Ovary (tissue), 10 donors: ENCODE measurements at places on chromosomes 6 and 20. TPM values are rescaled to one million over a fixed set of nuclear protein-coding genes. Genes with fewer than 3 reads are reported as not detected.

DNA sequence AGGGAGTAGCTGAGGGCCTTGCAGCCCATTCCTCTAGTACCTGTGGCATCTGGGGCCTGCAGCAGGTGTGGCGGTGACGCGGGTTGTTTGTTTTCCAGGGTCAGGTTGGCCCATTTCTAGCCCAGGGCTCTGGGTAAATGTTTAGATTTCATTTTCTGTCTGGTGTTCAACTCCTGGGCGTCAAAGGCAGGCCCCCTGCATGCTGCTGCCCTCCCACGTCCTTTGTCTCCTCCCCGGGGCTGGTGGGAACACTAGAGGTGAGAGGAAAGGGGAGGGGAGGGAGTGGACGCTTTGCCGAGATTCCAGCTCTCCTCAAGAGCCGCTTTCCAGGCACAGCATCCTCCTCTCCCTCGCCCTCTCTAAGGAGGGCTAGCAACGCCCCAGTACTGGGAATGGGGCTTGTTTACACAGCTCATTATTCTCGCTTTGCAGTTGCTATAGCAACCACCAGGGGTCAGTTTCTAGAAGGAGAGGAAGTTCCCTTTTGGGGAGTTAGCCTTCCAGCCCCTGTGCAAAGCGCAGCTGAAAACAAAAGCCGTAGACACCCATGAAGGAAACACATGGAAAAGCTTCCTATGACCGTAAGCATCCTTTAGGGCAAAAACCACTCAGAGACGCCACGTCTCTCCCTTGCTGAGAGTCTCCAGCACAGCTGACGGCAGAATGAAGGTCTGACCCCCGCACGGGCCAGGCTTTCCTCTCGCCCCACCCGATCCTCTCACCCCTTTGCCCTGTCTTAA, 170.6 kb downstream of the LY86 start:
- DNase-seq: peak; percentile 71
- no peaks in the 10 kb centered on the region for H3K36me3 ChIP-seq
- H3K4me1 ChIP-seq: peaks cover 1% of the 10 kb centered on the region
- H3K27me3 ChIP-seq: no peaks in the 10 kb centered on the region
- no peak overlapping the region for H3K27ac ChIP-seq

GRCh38 chr20:41095110-41095969, 42.0 kb upstream of the PLCG1 start:
- no peaks in the 10 kb centered on the region for H3K36me3 ChIP-seq
- no peak overlapping the region for H3K4me3 ChIP-seq
- H3K27ac ChIP-seq: no peak overlapping the region

GRCh38 chr6:112189494-112189893, 64.9 kb downstream of the LAMA4 start:
- no peak overlapping the region for H3K27ac ChIP-seq
- DNase-seq: no peak
- H3K36me3 ChIP-seq: no peaks in the 10 kb centered on the region
- no peak overlapping the region for H3K4me3 ChIP-seq
- peaks cover 4% of the 10 kb centered on the region for H3K4me1 ChIP-seq
- H3K27me3 ChIP-seq: no peaks in the 10 kb centered on the region

DNA sequence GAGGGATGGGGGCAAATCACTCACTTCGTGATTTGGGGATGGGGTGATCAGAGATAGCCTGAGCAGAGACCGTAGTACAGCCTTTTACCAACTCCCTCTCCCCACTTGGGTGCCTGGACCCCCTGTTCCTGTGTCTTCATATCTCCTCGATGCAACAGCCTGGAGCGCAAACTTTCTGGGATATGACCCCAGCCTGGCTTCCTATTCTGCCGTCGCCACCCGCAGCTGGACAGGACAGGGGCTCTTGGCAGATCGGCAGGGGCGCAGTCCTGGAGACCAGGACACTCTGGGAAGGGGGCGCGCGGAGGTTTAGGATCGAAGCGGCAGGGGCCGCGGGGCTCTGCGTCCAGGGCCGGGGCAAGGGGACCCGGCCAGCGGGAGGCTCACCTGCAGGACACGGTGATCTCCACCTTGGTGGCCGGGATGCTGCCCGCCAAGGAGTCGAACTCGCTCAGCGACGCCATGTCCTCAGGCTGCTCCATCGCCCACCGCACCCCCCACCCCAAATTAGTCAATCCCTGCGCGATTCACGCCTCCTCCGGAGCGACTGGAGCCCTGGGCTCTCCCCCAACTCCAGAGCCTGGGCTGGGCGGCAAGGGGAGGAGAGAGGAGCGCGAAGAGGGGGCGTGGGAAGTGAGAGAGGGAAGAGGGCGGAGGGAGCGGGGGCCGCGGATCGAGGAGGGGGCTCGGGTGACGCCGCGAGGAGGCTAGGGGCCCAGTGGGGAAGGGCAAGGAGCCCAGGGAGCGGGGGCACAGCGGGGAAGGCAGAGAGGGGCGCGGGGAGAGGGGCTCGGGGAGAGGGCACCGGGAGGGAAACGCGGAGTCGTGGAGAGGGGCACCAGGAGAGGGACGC, at the start of gene CPNE5:
Gene CPNE5, minus strand, starts transcription at position 549 of the 853 bp plus-strand sequence. Its CDS starts 67 bp downstream, at position 482.
- no peak for DNase-seq
- H3K27ac ChIP-seq: peak within 1 kb of the TSS; percentile 0
- H3K27me3 ChIP-seq: no peaks in the 10 kb centered on the region
- H3K36me3 ChIP-seq: no peaks in the 10 kb centered on the region

DNA sequence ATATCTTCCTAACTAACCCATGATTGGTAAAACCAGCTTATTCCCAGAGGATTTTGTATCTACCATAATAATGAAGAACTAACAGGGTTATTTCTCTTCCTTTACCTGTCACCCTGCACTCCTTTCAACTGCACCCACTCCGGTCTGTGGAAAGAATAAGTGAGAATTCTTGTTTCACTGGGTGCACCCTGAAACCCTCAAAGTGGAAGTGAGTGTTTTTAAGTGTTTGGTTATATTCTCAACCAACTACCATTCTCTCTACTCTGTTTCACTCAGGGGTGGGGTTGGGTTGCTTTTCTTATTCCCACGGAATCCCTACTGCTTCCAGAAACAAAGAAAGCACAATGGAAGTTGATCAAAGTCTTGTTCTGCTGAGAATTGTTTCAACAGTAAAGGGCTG, 42.6 kb upstream of the KHDRBS2 start:
- no peak overlapping the region for H3K4me3 ChIP-seq
- no peaks in the 10 kb centered on the region for H3K27me3 ChIP-seq
- no peaks in the 10 kb centered on the region for H3K36me3 ChIP-seq
- DNase-seq: no peak

DNA sequence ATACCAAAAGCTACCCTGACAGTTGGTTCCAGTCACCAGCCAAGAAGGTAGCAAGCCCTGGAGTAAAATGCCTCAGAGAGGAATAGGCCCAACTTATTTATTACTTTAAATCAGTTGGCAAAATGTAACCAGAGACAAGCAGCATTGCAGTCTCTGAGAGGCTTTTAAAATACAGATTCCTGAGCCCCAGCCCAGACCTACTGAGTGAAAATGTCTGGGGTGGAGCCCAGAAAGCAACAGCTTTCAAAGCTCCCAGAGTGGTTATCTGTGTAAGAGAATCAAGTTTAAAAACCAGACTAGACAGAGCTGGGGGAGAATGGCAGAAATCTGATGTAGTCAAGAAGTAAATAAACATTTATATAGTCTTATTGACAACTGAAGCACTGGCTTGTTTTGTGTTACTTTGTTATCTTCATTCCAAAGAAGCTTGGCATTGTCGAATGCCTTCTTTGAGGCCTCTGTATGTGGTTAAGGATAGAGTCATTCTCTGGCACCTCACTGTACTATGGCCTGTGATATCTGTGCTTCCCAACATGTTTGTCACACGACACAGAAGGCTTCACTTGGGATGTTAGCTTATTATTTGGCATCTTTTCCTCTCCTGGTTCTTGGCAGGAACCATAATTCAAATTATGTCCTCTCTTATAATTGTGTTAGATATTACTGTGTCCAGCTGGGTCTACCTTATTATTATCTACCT, 313.5 kb downstream of the SLC35F1 start:
- DNase-seq: no peak
- H3K27ac ChIP-seq: no peak overlapping the region
- no peak overlapping the region for H3K4me3 ChIP-seq
- H3K36me3 ChIP-seq: no peaks in the 10 kb centered on the region
- no peaks in the 10 kb centered on the region for H3K27me3 ChIP-seq

DNA sequence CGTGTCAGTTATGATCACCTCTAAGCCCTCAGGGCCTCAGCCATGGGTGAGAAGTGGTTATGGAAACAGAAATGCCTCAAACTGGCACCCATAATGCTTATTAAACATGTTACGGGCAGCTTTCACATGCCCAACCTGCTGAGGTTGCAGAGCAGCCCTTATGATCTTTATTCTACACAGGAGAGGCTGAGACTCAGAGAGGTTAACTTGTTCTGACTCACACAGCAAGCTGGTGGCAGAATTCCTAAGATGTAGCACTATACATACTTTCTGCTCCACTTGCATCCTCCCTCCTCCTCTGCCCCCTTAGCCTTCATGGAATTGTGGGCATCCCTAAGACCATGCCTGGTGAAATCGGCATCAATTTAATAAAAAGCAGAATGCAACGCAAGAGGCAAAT, 34.7 kb upstream of the IGF2R start:
- DNase-seq: no peak
- H3K36me3 ChIP-seq: no peaks in the 10 kb centered on the region
- H3K4me3 ChIP-seq: no peak overlapping the region
- H3K27ac ChIP-seq: no peak overlapping the region
- H3K4me1 ChIP-seq: peaks cover 10% of the 10 kb centered on the region

DNA sequence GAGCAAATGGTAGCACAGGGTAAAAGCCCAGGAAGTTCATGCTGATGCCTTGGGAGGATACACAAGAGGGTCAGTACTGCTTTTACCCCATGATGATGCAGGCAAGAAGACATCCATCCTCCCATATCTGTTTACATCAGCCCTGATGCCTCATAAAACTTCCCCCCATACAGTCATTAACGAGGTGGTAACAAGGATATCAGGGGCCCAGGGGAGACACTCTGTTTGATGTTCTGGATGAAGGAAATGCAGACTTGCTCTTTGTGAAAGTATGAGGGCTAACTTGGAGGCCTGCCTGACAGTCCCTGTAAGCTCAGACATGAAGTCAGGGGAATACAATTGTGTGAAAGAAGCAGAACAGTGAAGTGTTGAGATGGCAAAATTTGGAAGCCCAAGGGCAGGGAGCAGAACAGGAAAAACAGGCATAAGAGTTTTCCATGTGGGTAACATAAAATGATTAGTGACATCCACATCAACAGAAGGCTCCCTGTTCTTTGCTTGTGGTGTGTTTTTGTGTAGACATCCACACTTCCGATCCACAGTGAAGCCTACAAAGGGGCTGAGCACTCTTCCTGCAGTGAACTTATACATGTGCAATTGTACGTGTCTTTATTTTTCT, 813.4 kb downstream of the MAFB start:
- H3K36me3 ChIP-seq: no peaks in the 10 kb centered on the region
- peaks cover 7% of the 10 kb centered on the region for H3K4me1 ChIP-seq
- DNase-seq: no peak
- H3K27me3 ChIP-seq: no peaks in the 10 kb centered on the region
- no peak overlapping the region for H3K4me3 ChIP-seq

DNA sequence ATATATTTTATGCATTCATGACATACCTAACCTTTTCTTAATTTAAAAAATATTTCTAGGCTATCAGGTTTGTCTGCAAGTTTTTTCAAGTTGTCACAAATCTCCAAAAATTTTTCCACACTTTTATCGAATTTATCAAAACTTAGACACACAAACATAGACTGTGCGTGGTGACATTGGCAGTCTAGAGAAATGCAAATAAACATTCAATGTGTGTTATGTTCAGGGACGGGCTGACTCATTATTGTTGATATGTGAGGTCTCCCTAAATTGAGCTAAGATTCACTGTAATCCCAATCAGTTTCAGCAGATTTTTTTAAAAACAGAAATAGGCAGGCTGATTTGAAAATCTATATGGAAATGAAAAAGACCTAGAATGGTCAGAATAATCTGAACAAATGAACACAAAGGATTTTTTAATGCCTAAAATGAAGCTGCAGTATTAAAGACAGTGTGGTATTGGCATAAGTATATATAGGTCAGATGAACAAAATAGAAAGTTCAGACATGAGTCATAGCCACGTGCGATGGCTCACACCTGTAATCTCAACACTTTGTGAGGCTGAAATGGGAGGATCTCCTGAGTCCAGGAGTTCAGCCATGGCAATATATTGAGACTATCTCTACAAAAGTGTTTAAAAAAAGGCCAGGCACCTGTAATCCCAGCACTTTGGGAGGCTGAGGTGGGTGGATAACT, 19.2 kb downstream of the BLTP3A start:
- H3K4me3 ChIP-seq: no peak overlapping the region
- no peaks in the 10 kb centered on the region for H3K27me3 ChIP-seq
- H3K4me1 ChIP-seq: no peaks in the 10 kb centered on the region

GRCh38 chr6:130020073-130020906, 1.9 kb downstream of the L3MBTL3 start:
- peak; percentile 39 for DNase-seq
- peak overlapping the region; percentile 87 for H3K27ac ChIP-seq
- H3K27me3 ChIP-seq: no peaks in the 10 kb centered on the region
- no peaks in the 10 kb centered on the region for H3K36me3 ChIP-seq
- H3K4me3 ChIP-seq: peak overlapping the region; percentile 71

- no peaks in the 10 kb centered on the region for H3K27me3 ChIP-seq
- H3K4me1 ChIP-seq: no peaks in the 10 kb centered on the region
- no peak for DNase-seq
- H3K4me3 ChIP-seq: no peak overlapping the region
Observed at GRCh38 chr20:3871550-3872265, 17.5 kb upstream of the PANK2 start.

DNA sequence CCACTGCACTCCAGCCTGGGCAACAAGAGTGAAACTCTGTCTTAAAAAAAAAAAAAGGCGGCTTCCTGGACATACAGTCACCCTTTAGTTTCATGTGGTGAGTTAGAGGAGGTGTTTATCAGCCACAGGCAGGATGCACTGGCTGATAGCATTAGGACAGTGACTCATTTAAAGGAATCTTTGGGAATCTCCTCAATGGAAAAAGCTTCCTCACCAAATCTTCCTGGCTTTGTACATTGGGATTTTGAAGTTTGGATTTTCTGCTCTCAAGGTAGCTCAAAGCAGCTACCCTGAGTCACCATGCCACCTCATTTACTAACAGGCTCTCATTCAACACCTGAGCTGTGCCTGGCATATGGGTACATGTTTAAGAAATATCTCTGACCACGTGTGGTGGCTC, 20.2 kb downstream of the PRPH2 start:
- H3K36me3 ChIP-seq: no peaks in the 10 kb centered on the region
- peaks cover 5% of the 10 kb centered on the region for H3K4me1 ChIP-seq
- H3K27ac ChIP-seq: no peak overlapping the region
- no peaks in the 10 kb centered on the region for H3K27me3 ChIP-seq

- DNase-seq: no peak
- no peaks in the 10 kb centered on the region for H3K27me3 ChIP-seq
- H3K36me3 ChIP-seq: no peaks in the 10 kb centered on the region
- no peak overlapping the region for H3K4me3 ChIP-seq
- no peak overlapping the region for H3K27ac ChIP-seq
Observed at GRCh38 chr20:53943522-53944291, 126.7 kb downstream of the BCAS1 start.

COL21A1 gene
- polyA plus RNA-seq: 4.0 TPM

ANGPT4 gene
- polyA plus RNA-seq: 3.7 TPM

SLC25A27 gene
- polyA plus RNA-seq: 28.8 TPM

C6orf132 gene
- polyA plus RNA-seq: 3.0 TPM

PSORS1C1 gene
- 3.8 TPM for polyA plus RNA-seq

PIGU gene
- polyA plus RNA-seq: 61.4 TPM
